ENCODE measurements at places on chromosomes 11 and 22.

- peak; percentile 82 for DNase-seq
Observed at GRCh38 chr11:67648140-67648795, 2.3 kb downstream of the ACY3 start.

DNA sequence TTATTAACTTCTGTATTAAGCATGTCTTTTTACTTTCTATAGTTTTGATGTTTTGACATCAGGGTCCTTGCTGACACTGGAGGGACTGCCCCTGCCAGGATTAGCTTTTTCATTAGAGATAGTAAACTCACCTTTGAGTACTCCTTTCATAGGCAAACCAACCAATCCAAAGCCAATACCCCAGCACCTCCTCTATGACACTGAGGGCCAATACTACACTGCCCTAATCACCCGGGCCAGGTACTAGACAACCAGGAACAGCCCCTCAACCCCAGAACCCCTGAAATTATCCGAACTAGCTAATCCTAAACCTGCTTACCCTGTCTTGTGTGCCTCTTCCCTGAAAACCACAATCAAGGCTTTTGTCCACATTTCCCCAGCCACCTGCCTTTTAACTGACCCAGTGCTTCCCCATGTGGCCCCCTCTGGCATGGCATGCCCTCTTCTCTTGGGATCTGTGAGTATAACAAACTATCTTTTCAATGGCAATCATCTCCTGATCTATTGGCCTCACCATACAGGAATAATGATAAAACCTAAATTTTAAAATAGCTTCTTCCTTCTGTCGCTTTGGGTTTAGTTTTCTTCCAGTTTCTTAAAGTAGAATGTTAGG lies 31.2 kb downstream of the RAB6A start:
- peak; percentile 51 for DNase-seq

GRCh38 chr11:122664188-122664587 lies 8.7 kb downstream of the UBASH3B start:
- DNase-seq: no peak

GRCh38 chr11:72758690-72759389 lies 6.6 kb upstream of the ARAP1 start:
- no peak for DNase-seq

- DNase-seq: no peak
Observed at GRCh38 chr11:76771446-76772099, 11.6 kb upstream of the TSKU start.

DNA sequence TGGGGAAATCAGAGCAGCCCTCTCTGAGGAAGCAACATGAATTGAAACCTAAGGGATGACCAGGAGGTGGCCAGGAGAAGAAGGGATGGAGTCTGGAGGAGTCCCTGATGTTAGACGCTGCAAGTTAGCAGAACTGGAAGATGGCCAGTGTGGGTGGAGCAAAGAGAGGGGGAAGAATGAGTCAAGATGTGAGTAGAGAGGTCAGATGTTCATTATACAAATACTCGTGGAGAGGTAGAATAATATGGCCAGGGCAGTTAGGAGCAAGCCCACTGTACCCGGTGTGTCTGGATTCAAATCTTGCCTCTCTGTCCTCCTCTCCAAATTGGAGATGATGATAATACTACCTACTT lies 242.0 kb downstream of the TENM4 start:
- DNase-seq: no peak

DNA sequence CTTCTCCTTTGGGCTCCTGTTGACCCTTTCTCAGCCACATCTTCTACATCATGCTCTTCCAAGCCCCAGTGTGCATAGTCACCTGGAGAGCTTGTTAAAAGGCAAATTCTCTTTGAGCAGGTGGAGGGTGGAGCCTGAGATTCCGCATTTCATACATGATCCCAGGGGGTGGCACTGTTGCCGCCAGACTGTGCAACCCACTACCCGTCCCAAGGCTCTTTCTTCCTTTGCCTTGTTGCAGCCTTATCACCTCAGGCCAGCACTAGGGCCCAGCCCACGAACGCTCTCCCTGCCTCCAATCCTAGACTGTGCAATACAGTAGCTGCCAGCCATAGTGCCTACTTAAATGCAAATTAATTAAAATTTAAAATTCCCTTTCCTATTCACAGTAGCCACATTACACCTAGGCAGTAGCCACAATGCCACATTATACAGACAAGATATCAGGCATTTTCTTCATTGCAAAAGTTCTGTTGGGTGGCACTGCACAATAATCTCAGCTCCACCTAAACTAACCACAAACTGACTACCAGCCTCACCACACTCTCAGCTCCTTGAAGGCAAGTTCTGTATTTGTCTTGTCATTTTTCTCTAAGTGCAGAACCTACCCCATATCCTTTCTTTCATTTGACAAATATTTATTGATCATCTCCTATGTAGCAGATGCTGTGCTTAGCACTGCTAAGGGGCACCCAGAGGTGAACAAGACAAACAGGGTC lies 4.6 kb upstream of the KCNJ5 start:
- DNase-seq: peak; percentile 53

DNA sequence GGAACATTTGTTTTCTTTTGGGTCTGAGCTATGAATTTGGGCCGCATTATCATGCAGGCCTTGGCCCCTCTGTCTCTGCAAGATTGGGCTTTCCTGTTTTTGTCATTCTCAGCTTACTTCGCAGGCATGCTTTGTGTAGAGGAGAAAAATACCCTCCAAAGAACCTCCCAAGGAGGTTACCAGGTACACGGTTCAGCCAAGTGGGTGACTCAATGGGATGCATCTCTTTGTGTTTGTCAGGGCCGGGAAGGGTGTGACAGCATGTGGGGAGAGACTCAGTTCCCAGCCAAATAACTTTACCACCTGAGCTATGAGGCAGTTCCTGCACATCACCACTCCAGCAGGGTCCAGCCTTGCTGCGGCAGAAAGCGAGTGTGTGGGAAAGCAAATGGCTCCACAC lies 47.8 kb upstream of the CLDN5 start:
- DNase-seq: no peak

- DNase-seq: peak; percentile 64
Observed at GRCh38 chr11:126059238-126059781, 3.4 kb downstream of the CDON start.

DNA sequence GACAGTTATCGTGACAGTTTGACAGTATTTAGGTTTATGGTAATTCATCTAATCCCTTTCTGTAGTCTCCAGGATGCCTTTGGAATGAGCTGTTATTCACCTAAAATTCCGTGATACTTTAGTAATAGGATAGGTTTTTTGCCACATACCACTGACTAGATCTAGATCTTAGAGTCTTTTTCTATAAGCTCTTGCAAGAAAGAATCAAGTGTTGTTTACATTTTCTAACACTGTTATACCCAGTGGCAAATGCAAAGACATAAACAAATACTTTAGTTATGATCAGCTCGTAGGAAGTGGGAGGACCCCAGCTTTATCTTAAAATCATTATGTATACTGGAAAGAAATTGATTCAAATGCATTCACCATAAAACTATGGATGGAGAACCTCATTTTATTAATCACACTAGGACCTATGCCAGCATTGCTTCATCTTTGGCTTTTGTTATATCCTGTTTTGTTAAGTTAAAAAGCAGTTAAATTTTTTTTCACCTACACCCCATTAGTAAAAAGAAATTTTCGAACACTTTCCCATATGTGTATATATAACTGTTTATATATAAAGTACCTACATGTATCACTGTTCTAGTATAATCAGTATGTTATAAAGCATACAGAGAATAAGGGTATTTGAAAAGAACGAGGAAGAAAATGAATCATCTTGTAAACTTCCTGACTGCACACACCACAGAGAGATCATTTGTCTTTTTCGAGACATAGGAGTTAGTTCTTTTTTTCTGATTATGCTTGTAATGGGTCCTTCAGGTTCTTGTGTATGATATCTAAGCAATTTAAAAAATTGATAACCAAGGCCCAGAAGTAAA lies 60.9 kb downstream of the PDHX start:
- no peak for DNase-seq

- DNase-seq: no peak
Observed at GRCh38 chr11:81026032-81026431, 1585.2 kb upstream of the TENM4 start.

- DNase-seq: no peak
Observed at GRCh38 chr22:21945453-21946261, 7.0 kb downstream of the PPM1F start.

DNA sequence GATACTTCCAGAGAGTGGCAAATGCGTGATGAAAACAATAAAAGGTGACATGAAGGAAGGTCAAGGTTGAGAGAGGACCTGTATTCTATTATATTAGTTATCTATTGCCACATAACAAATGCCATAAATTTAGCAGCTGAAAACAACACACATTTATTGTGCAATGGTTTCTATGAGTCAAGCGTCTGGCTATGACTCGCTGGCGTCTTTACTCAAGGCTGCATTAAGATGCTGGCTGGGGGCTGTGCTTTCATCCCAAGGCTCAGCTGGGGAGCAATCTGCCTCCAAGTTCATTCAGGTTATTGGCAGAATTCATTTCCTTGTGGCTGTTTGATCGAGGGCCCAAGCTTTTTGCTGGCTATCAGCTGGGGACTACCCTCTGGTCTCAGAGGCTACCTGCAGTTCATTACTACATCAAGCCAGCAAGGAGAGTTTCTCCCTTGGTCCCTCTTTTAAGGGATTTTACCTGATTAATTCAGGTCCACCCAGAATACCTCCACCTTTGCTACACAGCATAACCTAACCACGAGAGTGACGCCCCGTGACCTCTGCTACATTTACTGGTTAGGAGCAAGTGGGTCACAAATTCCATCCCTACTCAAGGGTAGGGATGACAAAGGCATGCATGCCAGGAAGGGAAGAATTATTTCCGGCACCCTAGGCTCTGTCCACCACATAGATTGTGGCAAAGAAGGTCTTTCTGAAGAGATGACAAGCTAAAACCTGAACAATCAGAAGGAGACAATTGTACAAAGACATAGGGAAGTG lies 549.1 kb downstream of the MN1 start:
- no peak for DNase-seq

Measured in D341Med (cell line).